ENCODE measurements at places on chromosomes 1 and 21.

DNA sequence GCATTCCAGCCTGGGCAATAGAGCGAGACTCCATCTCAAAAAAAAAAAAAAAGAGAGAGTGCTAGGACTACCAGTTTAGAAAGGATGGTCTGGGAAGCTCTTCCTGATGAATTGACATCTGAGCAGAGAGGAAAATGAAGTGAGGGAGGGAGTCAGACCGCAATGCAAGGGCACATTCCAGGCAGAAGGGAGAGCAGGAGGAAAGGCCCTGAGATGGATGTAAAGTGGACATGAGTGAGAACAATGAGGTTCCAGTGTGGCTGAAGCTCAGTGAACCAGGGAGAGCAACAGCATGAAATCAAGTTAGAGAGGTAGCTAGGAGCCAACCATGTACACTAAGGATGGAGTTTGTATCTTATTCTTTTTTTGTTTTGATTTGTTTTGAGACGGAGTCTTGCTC is 55.9 kb upstream of the SPOCD1 start:
- DNase-seq, result no peak

DNA sequence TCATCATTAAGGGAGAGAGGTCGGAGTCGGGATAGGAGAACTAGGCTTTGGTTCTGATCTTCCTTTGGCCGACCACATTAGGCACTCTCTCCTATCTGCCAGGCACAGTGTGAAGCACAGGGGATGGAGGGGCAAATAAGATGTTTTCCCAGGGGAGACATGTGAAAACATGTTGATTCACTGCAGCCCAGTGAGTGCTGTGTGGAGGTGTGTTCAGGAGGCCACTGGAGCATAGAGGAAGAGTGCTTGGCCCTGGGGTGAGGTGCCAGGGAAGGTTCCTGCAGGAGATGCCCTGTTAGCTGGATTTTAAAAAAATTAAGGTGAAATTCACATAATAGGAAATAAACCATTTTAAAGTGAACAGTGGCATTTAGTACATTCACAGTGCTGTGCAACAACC is 3.7 kb downstream of the VANGL2 start:
- no peak for DNase-seq

DNA sequence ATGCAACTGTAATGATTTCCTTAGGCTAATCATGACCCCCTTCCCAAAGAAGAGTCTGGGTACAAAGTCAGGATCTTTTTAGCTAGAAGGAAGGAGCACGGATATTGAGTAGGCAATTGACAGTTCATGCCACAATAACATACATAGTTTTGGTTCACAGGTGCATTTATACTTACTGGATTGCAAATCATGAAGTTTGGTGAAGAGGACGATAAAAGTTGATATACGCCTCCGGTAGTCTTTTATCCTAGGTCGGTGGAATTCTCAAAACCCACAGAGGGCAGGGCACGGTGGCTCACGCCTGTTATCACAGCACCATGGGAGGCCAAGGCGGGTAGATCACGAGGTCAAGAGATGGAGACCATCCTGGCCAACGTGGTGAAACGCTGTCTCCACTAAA is 265.4 kb upstream of the PRMT6 start:
- no peak for DNase-seq

DNA sequence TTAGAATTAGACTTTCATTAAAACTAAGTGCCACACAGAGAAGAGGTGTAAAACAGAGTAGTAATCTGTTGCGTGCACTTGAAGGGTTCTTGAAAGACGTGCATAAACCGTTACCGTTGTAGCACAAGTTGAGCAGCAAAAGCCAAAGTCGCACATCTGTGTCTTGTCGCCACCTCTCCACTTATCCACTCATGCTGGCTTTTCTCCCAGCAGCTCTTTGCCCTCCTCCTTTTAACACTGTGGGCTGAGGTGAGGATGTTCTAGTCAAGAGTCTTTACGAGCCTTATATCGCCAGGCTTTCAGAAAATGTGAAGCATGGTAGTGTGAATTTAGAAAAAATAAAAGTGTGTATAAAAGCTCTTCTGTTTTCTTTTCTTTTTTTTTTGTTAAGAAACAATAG is 48.0 kb downstream of the NR5A2 start:
- no peak for DNase-seq

DNA sequence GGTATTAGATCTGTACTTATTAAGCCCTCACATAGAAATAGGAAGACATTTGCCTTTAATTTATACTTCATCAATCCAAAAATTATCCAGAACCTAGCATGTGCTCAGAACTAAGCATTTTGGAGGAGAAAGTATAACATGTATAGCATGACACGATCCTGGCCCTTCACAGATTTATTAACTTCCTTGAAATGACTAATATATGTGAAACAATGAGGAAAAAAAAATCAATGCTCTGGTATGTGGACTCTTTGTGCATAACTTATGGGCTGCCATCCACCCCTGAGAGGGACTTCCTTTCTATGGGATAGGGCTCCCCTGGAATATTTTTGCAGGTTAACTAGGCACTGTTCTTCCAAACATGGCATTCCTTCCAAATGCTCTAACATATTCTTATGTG is 36.6 kb downstream of the CCDC185 start:
- no peak for DNase-seq
